ENCODE measurements at places on chromosomes 12 and 14.

DNA sequence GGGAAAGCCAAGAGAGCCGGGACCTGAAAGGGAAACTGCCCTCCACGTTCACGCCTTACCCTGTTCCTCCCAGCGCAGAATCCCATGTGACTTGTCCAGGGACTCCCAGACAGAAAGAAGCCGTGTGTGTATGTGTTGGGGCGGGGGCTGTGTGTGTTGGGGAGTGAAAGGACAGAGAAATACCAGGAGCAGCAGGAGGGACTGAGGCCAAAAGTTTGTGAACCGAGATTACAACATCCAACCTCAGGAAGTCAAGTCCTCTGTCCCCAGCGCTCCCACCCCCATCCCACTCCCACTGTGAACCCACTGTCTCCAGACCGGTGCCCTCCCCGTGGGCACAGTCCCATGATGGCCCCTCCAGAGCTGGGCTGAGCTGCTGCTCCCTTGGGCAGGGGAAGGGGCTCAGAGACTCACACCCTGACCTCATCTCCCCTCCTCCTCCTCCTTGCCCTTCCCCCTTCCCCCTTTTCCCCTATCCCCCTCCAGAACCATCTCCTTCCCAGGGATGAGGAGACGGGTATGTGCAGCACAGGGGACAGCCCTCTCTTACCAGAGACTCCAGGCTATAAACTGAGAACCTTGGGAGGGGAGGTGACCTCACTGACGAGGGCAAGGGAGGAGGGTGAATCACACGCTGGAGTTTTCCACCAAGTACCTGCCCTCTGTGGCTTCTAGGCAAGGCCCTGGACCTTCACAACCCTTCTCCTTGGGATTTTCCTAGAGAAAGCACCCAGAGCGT is at the start of gene SLC6A12:
SLC6A12 (minus strand) TSS at position 155 of the 739 bp plus-strand sequence. CDS start 4,171 bp downstream, outside the sequence.
- no peaks in the 10 kb centered on the region for H3K36me3 ChIP-seq
- peaks cover 7% of the 10 kb centered on the region for H3K4me1 ChIP-seq
- H3K4me3 ChIP-seq = no peak within 1 kb of the TSS
- no peak within 1 kb of the TSS for H3K27ac ChIP-seq

GRCh38 chr12:119151445-119152026 is 27.2 kb upstream of the HSPB8 start:
- H3K27me3 ChIP-seq = peaks cover 4% of the 10 kb centered on the region
- no peak overlapping the region for H3K4me3 ChIP-seq

DNA sequence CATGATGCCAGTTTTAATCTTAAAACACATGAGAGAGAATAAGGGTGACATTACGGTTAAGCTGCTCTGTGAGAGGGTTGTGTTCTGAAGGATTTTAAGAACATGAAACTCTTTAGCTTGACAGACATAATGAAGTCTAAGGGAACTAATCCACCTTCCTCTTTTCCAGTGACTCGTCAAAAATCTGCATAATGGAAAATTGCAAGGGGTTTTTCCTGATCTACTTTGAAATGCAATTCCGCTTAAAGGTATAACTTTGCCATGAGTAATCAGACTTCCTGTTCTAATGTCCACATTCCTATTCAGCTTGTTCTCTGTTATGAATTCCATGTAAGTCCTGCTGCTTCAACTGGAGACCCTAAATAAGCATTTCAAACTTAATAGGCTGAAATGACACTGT is at the start of gene ZNF705A:
ZNF705A (plus strand) TSS at position 171 of the 400 bp plus-strand sequence. CDS start 15,611 bp downstream, outside the sequence.
- no peaks in the 10 kb centered on the region for H3K4me1 ChIP-seq
- no peak within 1 kb of the TSS for H3K27ac ChIP-seq
- no peak for DNase-seq
- H3K27me3 ChIP-seq = no peaks in the 10 kb centered on the region
- H3K36me3 ChIP-seq = no peaks in the 10 kb centered on the region
- H3K4me3 ChIP-seq = no peak within 1 kb of the TSS

- H3K4me1 ChIP-seq = no peaks in the 10 kb centered on the region
- no peak overlapping the region for H3K4me3 ChIP-seq
- H3K27me3 ChIP-seq = no peaks in the 10 kb centered on the region
- DNase-seq = no peak
- no peaks in the 10 kb centered on the region for H3K36me3 ChIP-seq
Measured at GRCh38 chr12:88633312-88633711, 53.0 kb upstream of the KITLG start.

DNA sequence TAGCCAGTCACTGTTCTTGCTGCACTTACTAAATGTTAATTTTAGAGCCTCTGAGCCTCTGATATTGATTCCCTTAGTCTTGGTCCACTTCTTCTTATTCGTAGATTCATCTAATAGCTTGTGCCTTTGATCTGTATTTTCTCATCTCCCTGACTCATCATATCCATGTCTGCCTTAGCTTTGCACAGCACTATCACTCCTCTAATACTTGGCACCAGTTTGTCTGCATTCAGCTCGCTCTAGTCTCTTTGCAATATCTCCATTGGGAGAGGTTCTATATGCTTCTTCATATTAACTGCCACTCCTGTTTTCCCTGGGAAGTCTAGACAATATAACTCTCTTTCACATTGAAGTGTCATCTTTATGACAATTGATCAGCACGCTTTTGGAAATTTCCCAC is 68.5 kb upstream of the CSRP2 start:
- H3K27ac ChIP-seq = no peak overlapping the region
- H3K4me3 ChIP-seq = no peak overlapping the region
- H3K27me3 ChIP-seq = peaks cover 5% of the 10 kb centered on the region
- no peak for DNase-seq

GRCh38 chr14:65371784-65372183 is 40.7 kb upstream of the FUT8 start:
- no peak overlapping the region for H3K27ac ChIP-seq
- H3K4me1 ChIP-seq = no peaks in the 10 kb centered on the region
- H3K36me3 ChIP-seq = no peaks in the 10 kb centered on the region
- DNase-seq = no peak

DNA sequence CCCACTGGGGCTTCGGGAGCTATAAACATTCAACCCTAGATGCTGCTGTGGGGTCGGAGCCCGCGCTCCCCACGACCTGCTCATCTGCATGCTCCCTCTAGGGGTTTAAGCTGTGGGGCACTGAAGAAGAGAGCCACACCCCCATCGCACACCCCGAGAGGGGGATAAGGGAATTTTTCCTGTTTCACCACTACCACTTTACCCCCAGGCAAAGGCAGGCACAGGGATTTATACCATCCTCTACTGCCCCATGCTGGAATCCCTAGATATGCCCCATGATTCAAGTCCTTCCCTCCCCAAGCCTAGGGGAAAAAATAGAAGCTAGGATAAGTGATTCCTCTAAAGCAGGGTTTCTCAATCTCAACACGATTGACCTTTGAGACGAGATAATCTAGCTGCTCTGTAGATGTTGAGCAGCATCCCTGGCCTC is 59.9 kb upstream of the CCDC60 start:
- no peaks in the 10 kb centered on the region for H3K4me1 ChIP-seq
- H3K27ac ChIP-seq = no peak overlapping the region
- no peaks in the 10 kb centered on the region for H3K36me3 ChIP-seq
- no peak for DNase-seq
- peaks cover 4% of the 10 kb centered on the region for H3K27me3 ChIP-seq

GRCh38 chr12:99767809-99768208 is 120.3 kb downstream of the GARIN6 start:
- H3K36me3 ChIP-seq = no peaks in the 10 kb centered on the region
- no peaks in the 10 kb centered on the region for H3K27me3 ChIP-seq
- no peak overlapping the region for H3K4me3 ChIP-seq

- DNase-seq = no peak
- no peak overlapping the region for H3K27ac ChIP-seq
- no peaks in the 10 kb centered on the region for H3K4me1 ChIP-seq
- H3K4me3 ChIP-seq = no peak overlapping the region
- no peaks in the 10 kb centered on the region for H3K27me3 ChIP-seq
Measured at GRCh38 chr12:100453951-100454350, 19.7 kb upstream of the NR1H4 start.

DNA sequence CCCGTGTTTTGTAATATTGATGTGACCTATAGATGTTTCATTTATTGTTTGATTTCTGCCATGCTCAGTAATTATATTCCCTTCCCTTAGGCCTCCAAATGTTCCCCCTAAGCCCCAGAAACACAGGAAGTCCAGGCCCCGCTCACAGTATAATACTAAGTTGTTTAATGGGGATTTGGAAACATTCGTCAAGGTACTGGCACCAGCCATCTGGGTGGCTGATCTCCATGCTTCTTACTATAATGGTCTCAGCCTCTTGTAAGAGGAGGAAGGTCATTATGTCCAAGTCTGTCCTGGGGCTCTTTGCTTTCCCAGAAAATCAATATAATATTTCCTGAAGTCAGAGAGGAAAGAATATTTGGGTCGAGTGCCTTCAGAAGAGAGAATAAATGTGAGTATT is 130.9 kb downstream of the KICS2 start:
- no peaks in the 10 kb centered on the region for H3K36me3 ChIP-seq
- H3K27me3 ChIP-seq = no peaks in the 10 kb centered on the region

- H3K4me1 ChIP-seq = no peaks in the 10 kb centered on the region
- DNase-seq = no peak
- no peaks in the 10 kb centered on the region for H3K36me3 ChIP-seq
- H3K27me3 ChIP-seq = no peaks in the 10 kb centered on the region
- no peak overlapping the region for H3K27ac ChIP-seq
Measured at GRCh38 chr14:47539031-47539461, 136.4 kb downstream of the MDGA2 start.

GRCh38 chr12:111401167-111401605 is 4.5 kb upstream of the SH2B3 start:
- H3K27me3 ChIP-seq = no peaks in the 10 kb centered on the region
- peaks cover 34% of the 10 kb centered on the region for H3K4me1 ChIP-seq
- no peak overlapping the region for H3K27ac ChIP-seq
- H3K36me3 ChIP-seq = no peaks in the 10 kb centered on the region
- H3K4me3 ChIP-seq = no peak overlapping the region
- no peak for DNase-seq

Measured in Panc1 (cell line).